ENCODE measurements at places on chromosomes 5 and 9. TPM values are rescaled to one million over a fixed set of nuclear protein-coding genes. Genes with fewer than 3 reads are reported as not detected.

The OCLN gene
- 2.2 TPM for total RNA-seq

The IER5L gene
- total RNA-seq, result 2.2 TPM

The ANXA1 gene
- total RNA-seq, result 59.9 TPM

The IDNK gene
- 7.0 TPM for total RNA-seq

The SLC6A7 gene
- total RNA-seq, result not detected

The GABRA6 gene
- total RNA-seq, result not detected

The ROPN1L gene
- total RNA-seq, result 4.6 TPM

The ITGA1 gene
- total RNA-seq, result 1.6 TPM

The HACD4 gene
- 13.0 TPM for total RNA-seq

The FOXD4L5 gene
- 0.18 TPM for total RNA-seq

The UGT3A2 gene
- total RNA-seq, result not detected

The TTC16 gene
- 2.9 TPM for total RNA-seq

The FEM1C gene
- 14.8 TPM for total RNA-seq

The NPR3 gene
- not detected for total RNA-seq

The SLC1A1 gene
- not detected for total RNA-seq

The CAMSAP1 gene
- 22.2 TPM for total RNA-seq

The FOXD4L3 gene
- not detected for total RNA-seq

The CCL28 gene
- total RNA-seq, result 18.4 TPM

The STXBP1 gene
- 21.3 TPM for total RNA-seq

The SOHLH1 gene
- not detected for total RNA-seq

The DMGDH gene
- 0.07 TPM for total RNA-seq

The NAIP gene
- total RNA-seq, result 20.3 TPM

The FREM1 gene
- not detected for total RNA-seq

The PCDHB8 gene
- not detected for total RNA-seq

The CATSPER3 gene
- total RNA-seq, result 1.1 TPM

The PLAC8L1 gene
- 0.39 TPM for total RNA-seq

The PCDH12 gene
- 0.78 TPM for total RNA-seq

The STC2 gene
- total RNA-seq, result 23.6 TPM

The GARIN3 gene
- 0.10 TPM for total RNA-seq

The PCDHB3 gene
- not detected for total RNA-seq

The PCDHGB1 gene
- total RNA-seq, result not detected

The SLC2A6 gene
- total RNA-seq, result 3.0 TPM

The INSYN2B gene
- not detected for total RNA-seq

The PTGER4 gene
- 46.9 TPM for total RNA-seq

The F2R gene
- total RNA-seq, result 4.6 TPM

The PCDHGA4 gene
- 0.10 TPM for total RNA-seq

The LVRN gene
- total RNA-seq, result not detected

The FAXDC2 gene
- total RNA-seq, result not detected

The ECSCR gene
- total RNA-seq, result 0.58 TPM

The PGM5 gene
- not detected for total RNA-seq

The SLC6A18 gene
- 0.10 TPM for total RNA-seq

The PCDHB5 gene
- total RNA-seq, result not detected

The ERAP2 gene
- 136 TPM for total RNA-seq

The JAK2 gene
- 60.3 TPM for total RNA-seq

The TMED9 gene
- total RNA-seq, result 102 TPM

The IL9 gene
- not detected for total RNA-seq

The RIGI gene
- total RNA-seq, result 15.5 TPM

The TMEFF1 gene
- total RNA-seq, result 0.23 TPM

The ZNF367 gene
- 23.2 TPM for total RNA-seq

The ANKRD31 gene
- total RNA-seq, result 0.10 TPM
